Breast epithelium (tissue), 4 donors: ENCODE measurements at places on chromosomes 3 and 15. TPM values are rescaled to one million over a fixed set of nuclear protein-coding genes. Genes with fewer than 3 reads are reported as not detected.

The FILIP1L gene
- total RNA-seq, result 23.7 TPM

DNA sequence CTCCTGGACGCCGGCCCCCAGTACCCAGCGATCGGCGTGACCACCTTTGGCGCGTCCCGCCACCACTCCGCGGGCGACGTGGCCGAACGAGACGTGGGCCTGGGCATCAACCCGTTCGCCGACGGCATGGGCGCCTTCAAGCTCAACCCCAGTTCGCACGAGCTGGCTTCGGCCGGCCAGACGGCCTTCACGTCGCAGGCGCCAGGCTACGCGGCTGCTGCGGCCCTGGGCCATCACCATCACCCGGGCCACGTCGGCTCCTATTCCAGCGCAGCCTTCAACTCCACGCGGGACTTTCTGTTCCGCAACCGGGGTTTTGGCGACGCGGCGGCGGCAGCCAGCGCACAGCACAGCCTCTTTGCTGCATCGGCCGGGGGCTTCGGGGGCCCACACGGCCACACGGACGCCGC, 956 bp downstream of the ZIC1 start:
- no peak for DNase-seq

DNA sequence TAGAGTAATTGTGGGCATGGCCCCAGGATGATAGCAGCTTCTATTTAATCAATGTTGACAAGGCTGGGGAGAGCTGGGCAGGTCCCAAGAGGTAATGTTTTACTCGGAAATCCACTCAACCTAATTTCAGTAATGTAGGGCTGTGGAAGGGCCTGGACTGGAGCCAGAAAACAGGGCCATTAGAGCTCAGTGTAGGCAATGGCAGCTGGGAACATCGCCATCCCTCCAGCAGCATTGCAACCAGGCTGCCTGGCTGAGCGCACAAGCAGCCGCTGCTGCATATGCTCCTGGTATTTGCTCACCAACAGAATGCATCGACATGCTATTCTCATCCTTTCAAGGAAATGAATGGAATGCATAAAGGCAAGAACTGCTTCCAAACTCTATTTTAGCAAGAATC, 90.0 kb downstream of the GAP43 start:
- DNase-seq, result no peak

- DNase-seq, result no peak
Measured at GRCh38 chr3:14000556-14000955, 120.7 kb upstream of the WNT7A start.

GRCh38 chr3:16604433-16604832, 790 bp downstream of the DAZL start:
- no peak for DNase-seq

DNA sequence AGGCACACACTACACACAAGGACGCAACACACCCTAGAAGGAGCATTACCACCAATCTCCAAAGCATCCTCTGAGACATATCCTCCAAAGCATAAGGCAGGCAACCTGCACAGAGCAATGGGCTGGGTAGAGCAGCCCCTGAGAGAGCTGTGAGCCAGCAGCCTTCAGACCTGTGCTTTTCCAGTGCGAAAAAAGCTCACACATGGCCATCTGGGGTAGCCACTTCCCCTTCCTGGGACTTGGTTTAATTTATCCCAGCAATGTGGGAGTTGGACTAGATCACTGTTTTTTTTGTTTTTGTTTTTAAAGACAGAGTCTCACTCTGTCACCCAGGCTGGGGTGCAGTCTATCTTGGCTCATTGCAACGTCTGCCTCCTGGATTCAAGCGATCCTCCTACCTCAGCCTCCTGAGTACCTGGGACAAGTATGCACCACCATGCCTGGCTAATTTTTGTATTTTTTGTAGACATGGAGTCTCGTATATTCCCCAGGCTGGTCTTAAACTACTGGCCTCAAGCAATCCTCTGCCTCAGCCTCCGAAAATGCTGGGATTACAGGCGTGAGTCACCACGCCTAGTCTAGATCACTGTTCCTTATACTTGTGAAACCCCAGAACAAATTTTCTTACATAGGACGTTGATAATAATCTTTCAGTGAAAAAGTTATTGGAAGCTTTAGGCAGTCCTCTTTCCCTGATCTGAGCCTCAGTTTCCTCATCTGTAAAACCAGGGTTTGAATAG, 18.9 kb downstream of the PTPN23 start:
- DNase-seq, result no peak

DNA sequence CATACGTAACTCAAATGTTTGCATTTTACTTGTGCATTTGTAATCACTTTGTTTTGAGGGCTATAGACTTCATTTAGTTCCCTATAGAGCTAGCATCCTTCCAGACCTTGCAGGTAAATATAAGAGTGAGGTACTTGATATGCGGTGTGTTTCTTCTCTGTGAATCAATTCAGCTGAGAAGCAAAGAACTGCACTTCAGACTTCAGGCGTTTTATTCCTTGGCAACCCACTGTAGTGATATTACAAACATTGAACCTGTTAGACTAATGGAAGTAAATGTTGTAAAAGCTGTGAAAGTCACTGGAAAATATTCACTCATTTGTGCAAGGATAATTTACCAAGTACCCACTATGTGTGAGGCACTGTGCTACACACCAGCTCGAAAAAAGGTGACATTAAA, 94.1 kb upstream of the CHL1 start:
- DNase-seq, result no peak

The ZCWPW2 gene
- 1.3 TPM for total RNA-seq

- no peak for DNase-seq
Measured at GRCh38 chr3:151816091-151816604, 2.2 kb downstream of the AADAC start.

The INKA1 gene
- total RNA-seq, result 2.3 TPM

The ACOX2 gene
- 12.1 TPM for total RNA-seq

The CPNE4 gene
- total RNA-seq, result not detected

GRCh38 chr15:55035749-55036148, 161.0 kb downstream of the RSL24D1 start:
- DNase-seq, result no peak

- no peak for DNase-seq
Measured at GRCh38 chr3:118817748-118818165, 216.9 kb downstream of the IGSF11 start.

The SLC51A gene
- not detected for total RNA-seq

GRCh38 chr3:60573494-60573893, 677.8 kb downstream of the FHIT start:
- no peak for DNase-seq

The CLEC3B gene
- 18.3 TPM for total RNA-seq

The SERPINI2 gene
- 1.6 TPM for total RNA-seq

DNA sequence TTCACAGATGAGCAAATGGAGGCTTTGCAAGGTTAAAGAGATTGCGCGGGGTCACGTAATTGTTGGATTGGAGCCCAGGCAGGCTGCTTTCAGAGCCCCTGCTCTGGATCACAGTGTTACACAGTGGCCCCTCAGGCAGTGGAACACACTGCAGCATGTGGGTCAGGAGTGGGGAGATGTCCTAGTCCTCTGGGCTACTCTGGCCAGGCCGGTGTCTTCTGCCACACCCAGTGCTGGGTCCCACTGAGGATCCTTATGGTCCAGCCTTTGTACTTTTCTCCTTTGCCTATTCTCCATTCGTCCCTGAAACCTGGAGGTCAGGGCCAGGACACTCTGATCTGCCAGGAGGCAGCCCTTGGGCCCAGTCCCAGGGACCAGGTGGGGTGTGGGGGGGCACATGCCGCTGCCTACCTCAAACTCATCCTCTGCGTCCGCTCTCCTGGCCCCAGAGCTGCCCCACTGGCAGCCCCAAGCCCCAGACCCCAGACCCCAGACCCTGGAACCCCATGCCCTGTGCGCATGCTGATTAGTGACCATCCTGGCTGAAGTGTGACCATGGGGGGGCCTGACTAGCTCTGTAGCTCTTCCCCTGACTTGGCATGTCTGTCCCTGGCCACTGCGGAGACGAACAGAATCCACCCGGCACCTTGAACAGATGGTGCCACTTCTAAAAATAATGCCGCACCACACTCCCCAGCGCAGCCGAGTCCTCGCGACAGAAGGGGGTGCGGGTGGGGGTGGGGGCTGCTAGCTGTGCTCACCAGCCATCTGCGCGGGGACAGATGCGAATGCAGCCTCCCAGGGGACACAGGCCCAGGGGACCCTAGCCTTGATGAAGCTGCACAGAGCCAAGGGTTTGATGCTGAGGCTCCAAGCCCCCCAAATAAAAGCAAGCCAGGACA, 41.6 kb downstream of the ATP2B2 start:
- DNase-seq, result no peak

The GP5 gene
- 0.16 TPM for total RNA-seq

DNA sequence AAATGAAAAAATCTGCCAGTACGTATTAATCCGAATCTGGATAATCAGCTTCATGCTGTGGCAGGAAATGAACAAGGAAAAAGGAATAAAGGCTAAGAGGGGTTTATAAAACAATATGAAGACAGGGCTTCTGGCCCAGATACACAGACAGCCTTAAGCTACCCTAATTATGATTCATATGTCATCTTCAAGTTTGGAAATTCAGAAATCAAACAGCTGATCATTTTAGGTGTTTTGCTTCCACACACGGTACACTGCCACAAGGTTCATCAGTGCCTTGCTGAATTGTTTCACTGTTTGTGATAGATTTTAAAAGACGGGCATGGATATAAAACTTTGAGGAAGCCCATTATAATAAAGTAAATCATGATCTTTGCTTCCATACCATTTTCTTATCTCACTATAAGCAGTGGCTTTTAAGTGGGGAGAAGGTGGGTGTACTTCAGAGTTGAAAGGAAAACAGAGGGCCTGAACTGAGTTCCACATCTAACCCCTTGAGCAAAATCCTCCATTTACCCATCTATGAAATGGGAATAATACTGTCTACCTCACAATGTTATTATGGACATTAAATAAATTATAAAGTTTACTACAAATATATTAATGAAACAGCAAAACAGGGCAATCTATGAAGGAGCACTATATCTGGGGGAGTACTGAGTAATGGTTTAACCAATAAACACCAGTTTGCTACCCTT, 15.7 kb downstream of the GTPBP8 start:
- DNase-seq, result no peak

GRCh38 chr15:60179786-60180391, 175.8 kb downstream of the FOXB1 start:
- no peak for DNase-seq
